Aorta (tissue), 5 donors: ENCODE measurements at places on chromosomes 2 and 18.

- no peak overlapping the region for H3K27ac ChIP-seq
- no peaks in the 10 kb centered on the region for H3K4me1 ChIP-seq
- DNase-seq: no peak
- no peak overlapping the region for H3K4me3 ChIP-seq
- no peaks in the 10 kb centered on the region for H3K36me3 ChIP-seq
These were observed 39.5 kb downstream of the TMEM17 start for GRCh38 chr2:62466503-62466854.

DNA sequence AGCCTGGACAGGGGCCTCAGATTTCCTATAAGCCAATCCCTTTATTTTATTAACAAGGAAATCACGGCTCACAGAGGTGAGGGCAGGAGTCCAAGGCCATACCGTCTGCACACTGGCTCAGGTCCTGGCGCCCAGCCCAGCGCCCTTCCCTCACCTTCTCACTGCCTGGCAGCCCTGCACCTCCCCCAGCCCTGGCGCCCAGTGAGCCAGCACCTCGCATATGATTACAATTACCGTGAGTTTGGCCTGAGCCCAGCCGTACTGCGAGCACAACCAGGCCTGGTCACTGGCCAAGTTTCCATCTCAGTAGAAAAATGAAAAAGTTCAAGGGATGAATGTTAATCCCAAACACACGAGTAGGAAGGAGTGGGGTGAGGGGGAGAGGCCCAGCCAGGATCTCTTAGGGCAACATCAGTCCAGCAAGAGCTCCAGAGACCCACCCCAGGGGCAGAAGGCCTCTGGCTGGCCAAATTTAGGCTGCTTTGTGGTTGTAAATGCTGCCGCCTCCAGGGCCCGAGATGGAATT, 68.4 kb downstream of the MCFD2 start:
- peaks cover 21% of the 10 kb centered on the region for H3K4me1 ChIP-seq
- DNase-seq: peak; percentile 95
- H3K27me3 ChIP-seq: no peaks in the 10 kb centered on the region
- H3K27ac ChIP-seq: peak overlapping the region; percentile 91

GRCh38 chr2:33284287-33284686, 192.2 kb upstream of the RASGRP3 start:
- H3K4me3 ChIP-seq: no peak overlapping the region
- no peaks in the 10 kb centered on the region for H3K4me1 ChIP-seq
- no peaks in the 10 kb centered on the region for H3K27me3 ChIP-seq
- H3K27ac ChIP-seq: peak overlapping the region; percentile 28

GRCh38 chr2:43885132-43885632, 46.4 kb downstream of the ABCG8 start:
- H3K27ac ChIP-seq: no peak overlapping the region
- no peak overlapping the region for H3K4me3 ChIP-seq
- H3K36me3 ChIP-seq: no peaks in the 10 kb centered on the region

DNA sequence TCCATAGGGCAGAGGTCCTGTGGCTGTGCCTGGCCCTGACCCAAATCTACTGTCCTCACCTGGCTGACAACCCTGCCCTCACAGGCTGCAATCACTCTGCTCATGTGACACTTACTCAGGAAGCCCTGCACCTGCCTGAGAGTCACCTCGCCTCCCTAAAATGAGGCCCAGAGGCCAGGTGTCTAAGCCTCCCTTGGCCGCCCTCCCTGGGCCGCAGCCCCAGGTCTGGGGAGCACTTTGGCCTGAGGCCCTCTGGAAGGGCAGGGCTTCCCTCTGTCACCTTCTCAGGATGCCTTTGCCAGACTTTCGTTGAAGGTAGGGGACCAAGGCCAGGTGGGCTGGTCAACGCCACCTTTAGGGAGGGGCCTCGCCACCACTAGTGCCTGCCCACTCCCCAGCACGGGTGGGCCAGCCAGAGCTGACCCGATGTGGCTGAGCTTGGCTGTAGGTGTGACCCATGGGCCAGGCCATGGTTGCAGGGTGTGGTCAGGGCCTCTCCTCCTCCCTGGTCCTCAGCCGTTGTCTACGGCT, 6.1 kb upstream of the GPC1 start:
- no peak for DNase-seq
- no peak overlapping the region for H3K4me3 ChIP-seq
- H3K4me1 ChIP-seq: no peaks in the 10 kb centered on the region
- H3K36me3 ChIP-seq: no peaks in the 10 kb centered on the region
- no peak overlapping the region for H3K27ac ChIP-seq

DNA sequence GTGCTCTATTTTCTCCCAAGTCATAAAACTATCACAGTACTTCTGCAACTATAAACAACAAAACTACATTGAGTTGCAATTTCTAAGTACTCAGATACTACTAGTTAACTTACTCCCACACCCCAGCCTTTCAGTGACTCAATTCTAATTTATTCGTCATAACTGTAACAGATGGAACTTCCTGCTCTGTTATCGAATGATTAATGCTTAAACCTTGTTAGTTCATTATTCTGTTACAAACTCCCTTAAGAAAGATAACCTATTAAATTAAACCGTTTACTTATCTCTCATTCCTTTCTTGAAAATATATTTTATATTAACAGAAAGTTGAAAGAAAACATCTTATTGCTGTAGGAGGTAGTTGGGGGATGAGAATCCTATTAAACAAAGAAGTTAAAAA, 17.0 kb downstream of the TNFAIP6 start:
- H3K36me3 ChIP-seq: no peaks in the 10 kb centered on the region
- no peaks in the 10 kb centered on the region for H3K27me3 ChIP-seq
- no peak overlapping the region for H3K27ac ChIP-seq
- no peak overlapping the region for H3K4me3 ChIP-seq
- no peak for DNase-seq
